ENCODE measurements at places on chromosomes 7 and 10. TPM values are rescaled to one million over a fixed set of nuclear protein-coding genes. Genes with fewer than 3 reads are reported as not detected.

Gene VOPP1
- total RNA-seq: 77.2 TPM

DNA sequence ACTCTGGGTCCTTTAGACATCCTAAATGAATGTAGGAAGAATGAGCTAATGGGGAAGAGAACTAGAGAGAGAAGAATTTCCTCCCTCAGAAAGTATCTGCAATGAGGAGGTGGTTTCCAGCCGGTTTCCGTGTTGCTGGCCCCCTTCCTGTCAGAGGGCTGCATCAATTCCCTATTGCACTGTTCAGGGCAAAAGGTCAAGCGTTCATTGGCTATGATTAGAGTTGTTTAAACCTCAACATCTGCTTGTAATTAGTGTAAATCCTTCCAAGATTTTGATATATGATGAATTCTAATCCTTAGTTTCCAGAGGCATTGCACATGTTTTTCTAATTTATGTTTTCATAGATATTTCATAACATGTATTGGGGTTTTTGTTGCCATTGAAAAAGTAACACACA lies 107.3 kb upstream of the SGCE start:
- H3K4me3 ChIP-seq: no peak overlapping the region
- no peaks in the 10 kb centered on the region for H3K36me3 ChIP-seq
- no peak overlapping the region for H3K27ac ChIP-seq
- no peaks in the 10 kb centered on the region for H3K27me3 ChIP-seq
- no peaks in the 10 kb centered on the region for H3K4me1 ChIP-seq
- DNase-seq: no peak

Gene CUBN
- 2.4 TPM for total RNA-seq

DNA sequence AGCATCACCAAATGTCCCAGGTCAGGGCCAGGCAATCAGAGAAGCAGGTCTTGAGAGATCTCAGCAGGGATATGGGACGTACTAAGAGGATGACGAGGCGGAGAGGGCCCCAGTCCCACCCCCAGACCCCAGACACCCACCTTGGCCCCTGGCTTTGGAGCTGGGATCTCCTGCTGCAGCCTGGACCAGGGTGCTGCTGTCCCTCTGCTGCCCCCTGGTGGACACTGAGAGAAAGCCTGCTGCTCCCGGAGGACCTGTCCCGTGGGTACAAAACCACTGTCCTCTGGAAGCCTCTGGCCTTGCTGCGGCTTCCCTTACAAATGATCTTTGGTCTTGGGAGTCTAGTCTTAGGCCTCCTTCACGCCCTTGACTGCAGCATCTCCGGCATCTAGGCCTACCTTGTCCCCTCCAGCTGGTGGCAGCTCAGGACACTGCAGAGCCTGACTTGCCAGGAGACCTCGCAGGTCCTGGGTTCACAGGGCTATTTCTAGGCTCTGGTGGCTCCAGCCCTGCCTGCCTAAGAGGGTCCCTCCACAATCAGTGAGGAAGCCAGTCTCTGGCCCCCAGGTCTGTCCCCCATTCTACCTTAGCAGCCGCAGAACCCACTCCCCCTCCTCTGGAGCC lies 97.1 kb downstream of the RGS10 start:
- H3K4me1 ChIP-seq: peaks cover 14% of the 10 kb centered on the region
- peak; percentile 89 for DNase-seq
- H3K4me3 ChIP-seq: no peak overlapping the region
- H3K27ac ChIP-seq: no peak overlapping the region

Gene ERVW-1
- total RNA-seq: not detected

- no peaks in the 10 kb centered on the region for H3K27me3 ChIP-seq
- H3K27ac ChIP-seq: no peak overlapping the region
- H3K4me3 ChIP-seq: no peak overlapping the region
- H3K36me3 ChIP-seq: no peaks in the 10 kb centered on the region
- no peak for DNase-seq
These were observed 707.2 kb downstream of the MAGI2 start for GRCh38 chr7:78746301-78746700.

GRCh38 chr7:81173766-81174281 lies 255.0 kb upstream of the SEMA3C start:
- DNase-seq: no peak
- H3K27me3 ChIP-seq: no peaks in the 10 kb centered on the region
- no peak overlapping the region for H3K27ac ChIP-seq
- H3K36me3 ChIP-seq: no peaks in the 10 kb centered on the region
- no peak overlapping the region for H3K4me3 ChIP-seq

GRCh38 chr10:19629567-19629966 lies 186.7 kb upstream of the PLXDC2 start:
- no peaks in the 10 kb centered on the region for H3K27me3 ChIP-seq
- H3K27ac ChIP-seq: no peak overlapping the region
- DNase-seq: no peak

DNA sequence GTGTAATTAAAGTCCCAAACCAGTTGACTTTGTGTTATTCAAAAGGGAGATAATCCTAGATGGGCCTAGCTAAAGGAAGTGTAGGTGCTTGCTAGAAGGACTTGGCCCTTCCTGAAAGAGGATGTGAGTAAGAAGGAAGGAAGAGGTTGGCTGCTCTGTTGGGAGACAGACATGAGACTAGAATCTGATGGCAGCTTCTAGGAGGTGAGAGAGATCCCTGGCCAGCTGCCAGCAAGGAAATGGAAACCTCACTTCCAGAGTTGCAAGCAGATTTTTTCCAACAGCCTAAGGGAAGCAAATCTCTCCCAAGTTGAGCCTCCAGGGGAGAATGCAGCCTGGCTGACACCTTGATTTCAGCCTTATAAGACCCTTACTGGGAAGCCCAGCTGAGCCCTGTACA lies 368.4 kb upstream of the ZMIZ1 start:
- peaks cover 2% of the 10 kb centered on the region for H3K4me1 ChIP-seq
- peaks cover 8% of the 10 kb centered on the region for H3K27me3 ChIP-seq
- no peak overlapping the region for H3K4me3 ChIP-seq
- DNase-seq: no peak
- H3K27ac ChIP-seq: no peak overlapping the region
- H3K36me3 ChIP-seq: no peaks in the 10 kb centered on the region

Gene SEMA3C
- total RNA-seq: not detected

DNA sequence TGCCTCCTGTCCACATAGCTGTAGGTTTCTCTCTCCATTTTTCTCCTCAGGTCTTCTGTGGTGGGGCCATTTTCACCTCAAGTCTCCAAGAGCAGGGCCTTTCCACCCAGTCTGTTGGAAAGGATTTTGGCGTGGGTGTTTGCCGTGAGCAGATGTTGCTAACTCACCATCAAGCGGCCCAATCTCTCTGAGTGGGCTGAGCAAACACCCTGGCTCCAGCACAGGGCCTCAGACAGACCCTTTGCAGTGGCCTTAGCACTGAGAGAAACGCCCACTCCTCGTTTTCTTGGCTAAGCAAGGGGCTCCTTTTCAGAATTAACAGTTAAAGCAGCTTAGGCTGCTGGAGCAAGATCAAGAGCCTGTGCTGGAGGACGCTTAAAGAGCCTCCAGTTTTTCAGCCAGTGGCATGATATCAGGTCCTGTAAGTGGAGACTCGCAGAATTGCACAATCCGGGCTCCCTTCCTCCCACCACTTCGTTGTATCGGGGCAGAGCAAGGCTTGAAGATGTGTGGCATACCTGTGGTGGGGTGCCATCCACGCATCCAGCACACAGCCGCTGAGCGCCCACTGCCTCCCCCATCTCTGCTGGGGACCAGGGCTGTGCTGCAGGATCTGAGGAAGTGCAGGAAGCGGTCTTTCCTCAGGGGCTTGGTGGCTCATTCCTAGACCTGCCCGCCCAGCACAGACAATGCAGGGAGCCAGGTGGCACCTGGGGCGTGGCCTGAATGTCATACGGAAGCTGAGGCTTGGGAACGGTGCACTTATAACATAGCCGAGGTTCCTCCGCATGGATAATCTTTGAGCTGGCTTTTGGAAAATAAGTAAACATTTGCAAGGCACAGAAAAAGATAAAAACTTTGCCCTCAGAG lies 142.7 kb downstream of the ADARB2 start:
- no peak overlapping the region for H3K27ac ChIP-seq
- no peaks in the 10 kb centered on the region for H3K4me1 ChIP-seq
- H3K36me3 ChIP-seq: no peaks in the 10 kb centered on the region
- no peak for DNase-seq

DNA sequence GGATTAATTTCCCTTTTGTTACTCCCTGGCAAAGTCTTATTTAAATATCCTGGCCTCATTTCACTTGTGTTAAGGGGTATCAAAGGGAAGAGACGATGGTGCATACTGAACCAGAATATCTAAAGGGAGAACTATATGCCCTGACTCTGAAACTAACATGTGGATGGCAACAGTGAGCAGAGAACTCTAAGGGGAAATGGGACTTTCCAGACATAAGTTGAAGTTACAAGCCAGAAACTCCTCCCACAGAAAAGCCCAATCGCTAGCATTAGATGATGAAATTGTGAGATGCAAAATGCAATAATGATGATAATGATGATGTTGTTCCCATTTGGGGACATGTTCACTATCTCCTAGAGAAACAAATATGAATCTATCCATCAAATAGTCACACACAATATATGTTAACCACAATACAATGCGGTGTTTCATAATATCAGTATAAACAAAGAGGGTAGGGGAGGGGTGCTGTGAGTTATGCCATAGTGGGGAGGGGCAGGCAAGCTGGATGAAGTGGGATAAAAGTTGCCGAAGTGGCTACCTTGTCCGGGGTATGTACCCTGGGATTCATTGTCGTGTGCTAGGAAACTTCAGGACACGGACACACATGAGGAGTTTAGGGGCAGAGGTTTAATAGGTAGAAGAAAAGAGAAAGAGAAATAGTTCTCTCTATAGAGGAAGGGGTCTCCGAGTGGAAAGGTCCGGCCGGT lies 37.1 kb downstream of the TMEM229A start:
- DNase-seq: no peak
- no peak overlapping the region for H3K27ac ChIP-seq
- H3K36me3 ChIP-seq: no peaks in the 10 kb centered on the region
- no peak overlapping the region for H3K4me3 ChIP-seq
- no peaks in the 10 kb centered on the region for H3K4me1 ChIP-seq

- H3K27ac ChIP-seq: no peak overlapping the region
- no peak for DNase-seq
- no peak overlapping the region for H3K4me3 ChIP-seq
These were observed 94.3 kb downstream of the ZEB1 start for GRCh38 chr10:31413325-31413724.

Gene ZNF716
- not detected for total RNA-seq

- H3K27ac ChIP-seq: no peak overlapping the region
- no peaks in the 10 kb centered on the region for H3K27me3 ChIP-seq
- peaks cover 36% of the 10 kb centered on the region for H3K36me3 ChIP-seq
These were observed 72.8 kb downstream of the SHOC2 start for GRCh38 chr10:110992006-110992800.

DNA sequence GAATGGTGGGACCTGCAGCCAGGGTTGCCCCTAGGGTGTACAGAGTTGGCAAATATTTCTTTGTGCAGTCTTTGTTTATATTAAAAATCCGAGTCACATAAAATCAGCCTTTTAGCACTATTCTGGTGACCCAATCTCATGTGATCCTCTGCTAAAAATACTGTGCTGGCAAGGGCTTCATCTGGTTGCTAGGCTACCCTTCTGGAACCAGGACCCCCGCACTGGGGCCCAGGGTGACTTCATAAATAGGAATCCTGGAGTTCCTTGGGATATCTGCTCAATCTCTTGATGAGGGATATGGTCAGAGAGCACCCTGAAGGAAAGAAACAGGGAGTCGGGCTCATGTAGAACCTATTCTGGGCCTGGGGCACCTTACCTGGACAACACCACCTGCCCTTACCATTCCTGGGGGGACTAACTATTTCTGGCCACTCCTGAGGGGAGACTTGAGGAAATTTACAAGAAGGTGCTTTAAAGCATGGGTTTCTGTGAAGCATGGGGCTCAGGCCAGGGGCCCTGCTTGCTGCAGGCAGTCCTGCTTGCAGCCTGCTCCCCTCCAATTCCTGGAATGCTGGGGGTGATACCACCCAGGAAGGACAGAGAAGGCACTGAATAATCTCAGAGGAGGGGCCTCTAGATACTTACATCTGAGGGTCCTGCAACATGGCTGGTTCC lies 44.7 kb downstream of the SH2D4B start:
- no peak overlapping the region for H3K4me3 ChIP-seq
- H3K27me3 ChIP-seq: peaks cover 20% of the 10 kb centered on the region
- DNase-seq: no peak
- no peaks in the 10 kb centered on the region for H3K36me3 ChIP-seq

DNA sequence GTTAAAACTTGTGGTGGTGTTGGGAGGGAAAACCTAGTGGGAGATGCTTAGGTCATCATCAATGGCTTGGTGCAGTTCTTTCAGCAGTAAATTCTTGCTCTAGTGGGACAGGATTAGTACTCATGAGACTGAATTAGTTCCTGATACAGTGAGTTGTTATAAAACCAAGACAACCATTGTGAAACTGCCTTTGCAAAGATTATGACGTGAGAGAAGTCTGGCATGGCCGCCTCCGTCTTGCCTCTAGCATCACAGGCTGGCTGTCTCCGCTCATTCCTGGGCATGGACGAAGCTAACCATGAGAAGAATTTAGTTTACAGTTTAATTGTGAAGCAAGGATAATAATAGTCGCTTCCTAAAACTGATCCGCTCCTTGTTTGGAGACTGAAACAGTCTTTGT lies 186.4 kb downstream of the KIF20B start:
- H3K27me3 ChIP-seq: peaks cover 12% of the 10 kb centered on the region
- no peaks in the 10 kb centered on the region for H3K36me3 ChIP-seq
- H3K4me1 ChIP-seq: no peaks in the 10 kb centered on the region
- no peak for DNase-seq
- no peak overlapping the region for H3K4me3 ChIP-seq

Gene OPALIN
- not detected for total RNA-seq

GRCh38 chr7:93949423-93949822 lies 27.9 kb downstream of the GNG11 start:
- no peaks in the 10 kb centered on the region for H3K36me3 ChIP-seq
- no peak overlapping the region for H3K27ac ChIP-seq
- no peak overlapping the region for H3K4me3 ChIP-seq

GRCh38 chr7:29955799-29956486 lies 33.7 kb downstream of the SCRN1 start:
- no peaks in the 10 kb centered on the region for H3K36me3 ChIP-seq
- peaks cover 3% of the 10 kb centered on the region for H3K27me3 ChIP-seq
- H3K4me3 ChIP-seq: peak overlapping the region; percentile 6

Gene HMX2
- total RNA-seq: not detected

- no peaks in the 10 kb centered on the region for H3K36me3 ChIP-seq
- no peaks in the 10 kb centered on the region for H3K4me1 ChIP-seq
- DNase-seq: no peak
- no peak overlapping the region for H3K4me3 ChIP-seq
- peaks cover 4% of the 10 kb centered on the region for H3K27me3 ChIP-seq
- no peak overlapping the region for H3K27ac ChIP-seq
These were observed 43.4 kb upstream of the COL13A1 start for GRCh38 chr10:69758310-69758728.
